GM20000 (cell line): ENCODE measurements at places on chromosomes 5 and 9.
A peak's percentile ranks its signal among the peaks of the same experiment; 100 is the strongest.

DNA sequence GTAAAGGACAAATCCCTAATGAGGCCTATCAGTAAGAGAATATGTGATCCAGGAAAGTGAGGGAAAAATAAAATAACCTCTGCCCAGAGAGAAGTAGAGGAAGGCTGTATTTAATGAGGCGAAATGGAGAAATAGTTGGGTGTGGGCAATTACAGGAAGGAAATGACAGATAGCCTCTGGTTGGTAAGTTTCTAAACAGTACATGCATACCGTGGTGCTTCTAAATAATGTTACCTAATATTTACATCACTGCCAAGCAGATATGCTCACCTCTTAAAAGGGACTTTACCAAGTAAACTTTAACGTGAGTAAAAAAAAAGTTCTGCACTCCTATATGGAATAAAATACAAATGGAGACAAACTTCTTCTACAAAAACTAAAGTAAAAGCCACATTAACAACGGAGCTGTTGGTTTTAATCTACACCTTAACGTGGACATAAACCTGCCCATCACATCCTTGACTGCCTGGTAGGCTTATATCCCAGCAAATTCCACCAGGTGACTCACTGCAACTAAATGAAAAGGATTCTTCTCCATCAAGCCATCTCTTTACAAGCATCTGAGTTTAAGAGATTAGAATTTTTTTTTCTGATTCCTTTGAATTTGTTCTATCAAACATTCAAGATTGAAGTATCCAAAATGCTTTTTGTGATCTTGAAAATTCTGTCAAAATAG is 12.4 kb downstream of the NFIL3 start:
- DNase-seq: no peak

DNA sequence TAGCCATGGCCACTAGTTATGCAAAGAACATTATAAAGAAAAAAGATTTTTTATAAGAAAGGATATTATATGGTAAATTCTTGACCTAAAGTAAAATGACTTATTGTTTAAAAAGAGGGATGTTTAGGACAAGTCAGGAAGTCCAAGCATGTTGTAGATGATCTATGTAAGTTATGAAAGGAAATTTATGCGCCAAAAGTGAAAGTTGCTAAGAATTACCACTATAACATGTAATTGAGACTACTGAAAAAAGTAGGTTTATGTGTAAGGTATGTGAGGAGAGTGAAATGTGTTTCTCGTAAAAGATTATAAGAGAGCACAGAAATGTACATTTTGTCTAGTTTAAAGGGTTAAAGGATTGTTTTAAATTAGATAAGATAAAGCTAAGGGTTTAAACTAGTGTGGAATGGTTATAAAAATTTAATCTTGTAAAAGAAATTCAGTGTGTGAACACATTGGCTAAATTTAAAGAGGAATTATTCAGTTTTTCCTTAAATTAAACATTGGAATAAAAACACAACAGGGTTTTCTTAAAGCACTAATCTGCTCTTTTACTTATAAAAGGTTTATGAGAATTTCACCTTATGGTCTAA is 1100.4 kb upstream of the EDIL3 start:
- DNase-seq: no peak

- DNase-seq: no peak
These were observed 412.6 kb downstream of the MLLT3 start for GRCh38 chr9:20209391-20210340.

DNA sequence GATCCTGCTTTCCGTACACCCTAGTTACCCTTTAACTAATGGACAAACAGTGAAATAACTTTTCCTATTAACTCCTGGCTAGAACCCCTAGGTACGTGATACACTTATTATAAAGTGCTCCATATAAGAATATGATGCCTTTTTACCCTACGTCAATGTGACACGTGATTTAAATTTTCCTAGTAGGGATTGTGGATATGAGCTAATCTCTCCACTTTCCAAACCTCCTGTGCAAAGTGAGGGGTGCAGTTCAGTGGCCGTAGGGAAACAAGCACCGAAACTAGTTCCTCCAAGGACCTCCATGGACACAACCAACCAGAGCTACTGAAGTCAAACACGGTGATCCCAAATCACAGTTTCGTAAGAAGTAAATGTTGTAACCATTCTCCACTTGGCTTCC is 19.3 kb downstream of the NFIB start:
- DNase-seq: no peak

DNA sequence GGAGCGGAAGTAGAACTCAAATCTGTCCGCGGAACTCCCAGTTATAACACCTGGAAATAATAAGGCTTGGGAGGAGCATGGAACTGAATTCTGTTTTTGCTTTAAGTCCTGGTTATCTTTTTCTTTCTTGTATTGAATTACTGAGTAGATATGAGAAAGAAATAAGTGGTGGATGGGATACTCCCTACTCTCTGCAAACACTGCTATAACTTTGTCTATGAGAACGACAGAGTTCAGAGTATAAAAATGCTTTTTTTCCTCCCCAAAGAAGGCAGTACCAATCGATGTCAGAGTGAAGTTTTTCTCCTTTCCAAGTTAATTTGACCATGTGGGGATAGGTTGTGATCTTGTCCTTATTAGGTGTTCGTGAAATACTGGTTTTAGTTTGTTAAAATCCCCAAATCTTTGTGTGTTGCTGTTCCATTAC is 1.2 kb downstream of the RIC1 start:
- DNase-seq: peak; percentile 18

- DNase-seq: no peak
These were observed 66.4 kb downstream of the AUH start for GRCh38 chr9:91295357-91295756.

DNA sequence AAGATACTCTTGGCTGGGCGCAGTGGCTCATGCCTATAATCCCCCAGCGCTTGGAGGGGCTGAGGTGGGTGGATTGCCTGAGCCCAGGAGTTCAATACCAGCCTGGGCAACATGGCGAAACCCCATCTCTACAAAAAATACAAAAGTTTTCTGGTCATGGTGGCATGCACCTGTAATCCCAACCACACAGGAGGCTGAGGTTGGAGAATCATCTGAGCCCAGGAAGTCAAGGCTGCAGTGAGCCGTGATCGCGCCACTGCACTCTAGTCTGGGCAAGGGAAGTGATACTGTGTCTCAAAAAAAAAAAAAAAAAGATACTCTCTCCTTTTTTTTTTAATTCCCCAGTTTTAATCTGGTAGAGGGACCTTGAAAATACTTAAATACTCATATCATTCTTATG is 15.0 kb downstream of the ANKRD33B start:
- DNase-seq: no peak

- DNase-seq: peak; percentile 39
These were observed 2.5 kb upstream of the ZNF367 start for GRCh38 chr9:96420468-96421219.

DNA sequence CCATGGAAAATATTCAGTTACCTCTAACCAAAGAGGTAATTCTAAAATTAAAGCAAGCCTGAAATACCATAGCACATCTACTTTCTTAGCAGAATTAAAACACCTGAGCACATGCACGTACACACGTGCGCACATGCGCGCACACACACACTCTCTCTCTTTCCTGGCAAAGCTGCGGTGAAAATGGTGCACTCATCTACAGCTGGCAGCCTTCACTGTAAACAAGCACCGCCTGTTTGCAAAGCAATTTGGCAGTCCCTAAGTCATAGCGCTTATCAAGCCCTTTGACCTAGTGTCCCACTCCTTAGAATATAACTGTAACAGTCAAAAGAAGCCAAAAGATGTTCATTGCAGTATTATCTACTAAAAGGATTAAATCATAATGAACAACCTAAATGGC is 278.7 kb downstream of the DENND1A start:
- DNase-seq: no peak

- no peak for DNase-seq
These were observed 229.5 kb upstream of the NMUR2 start for GRCh38 chr5:152634586-152634985.

DNA sequence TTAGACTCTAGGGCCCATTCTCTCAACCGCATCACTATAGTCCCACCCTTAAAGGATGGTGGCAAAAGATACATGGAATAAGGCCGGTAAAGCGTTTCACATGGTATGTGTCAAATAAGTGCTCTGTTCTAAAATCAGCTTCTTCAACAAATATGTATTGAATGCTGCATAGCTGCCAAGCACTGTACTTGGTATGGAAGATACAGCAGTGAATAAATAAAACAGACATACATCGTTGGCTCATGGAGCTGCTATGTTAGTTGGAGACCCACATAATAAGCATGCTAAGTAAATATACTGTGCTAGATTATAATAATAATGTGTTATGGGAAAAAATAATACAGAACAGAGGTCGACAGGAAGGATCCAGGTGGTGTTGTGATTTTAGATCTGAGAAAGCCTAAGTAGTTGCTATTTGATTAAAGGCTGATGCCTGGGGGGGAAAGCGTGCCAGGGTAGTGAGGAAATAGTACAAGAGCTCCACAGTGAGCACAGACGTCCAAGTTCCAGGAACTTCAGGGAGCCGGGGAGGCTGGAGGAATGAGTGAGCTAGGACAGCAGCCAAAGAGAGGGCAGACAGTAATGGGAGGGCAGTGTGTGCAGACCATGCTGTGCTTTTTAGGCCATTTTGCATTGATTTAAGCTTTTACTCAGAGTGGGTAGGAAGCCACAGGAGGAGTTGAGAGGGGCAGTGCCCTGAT is 93.7 kb downstream of the JAKMIP2 start:
- no peak for DNase-seq

GRCh38 chr5:127844581-127845021 is 141.4 kb downstream of the CCDC192 start:
- DNase-seq: no peak

- DNase-seq: no peak
These were observed 16.6 kb upstream of the ELAVL2 start for GRCh38 chr9:23842565-23843129.

GRCh38 chr5:149828161-149829011 is 98.3 kb downstream of the PPARGC1B start:
- peak; percentile 83 for DNase-seq

DNA sequence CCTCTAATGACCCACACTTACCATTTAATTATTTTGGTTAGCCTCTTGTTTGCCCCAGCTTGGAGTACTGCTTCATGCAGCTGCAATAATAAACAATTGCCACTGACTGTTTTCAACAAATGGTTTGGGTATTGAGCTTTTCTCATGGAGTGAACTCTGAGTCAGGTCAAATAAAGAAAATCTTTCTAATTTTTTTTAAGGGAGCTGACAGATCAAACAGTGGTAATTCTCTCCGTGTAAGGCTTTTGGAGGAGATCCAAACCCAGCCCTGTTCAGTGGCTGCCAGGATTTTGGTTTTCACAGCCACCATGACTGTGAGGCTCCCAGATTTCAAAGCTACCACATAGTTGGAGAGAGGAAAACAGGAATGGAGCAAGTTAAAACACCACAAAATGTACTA is 110.7 kb upstream of the EFNA5 start:
- DNase-seq: no peak

- peak; percentile 82 for DNase-seq
These were observed 22.4 kb downstream of the CXXC5 start for GRCh38 chr5:139670369-139671095.

GRCh38 chr9:33166231-33167083 is 679 bp downstream of the B4GALT1 start:
- DNase-seq: peak; percentile 24

DNA sequence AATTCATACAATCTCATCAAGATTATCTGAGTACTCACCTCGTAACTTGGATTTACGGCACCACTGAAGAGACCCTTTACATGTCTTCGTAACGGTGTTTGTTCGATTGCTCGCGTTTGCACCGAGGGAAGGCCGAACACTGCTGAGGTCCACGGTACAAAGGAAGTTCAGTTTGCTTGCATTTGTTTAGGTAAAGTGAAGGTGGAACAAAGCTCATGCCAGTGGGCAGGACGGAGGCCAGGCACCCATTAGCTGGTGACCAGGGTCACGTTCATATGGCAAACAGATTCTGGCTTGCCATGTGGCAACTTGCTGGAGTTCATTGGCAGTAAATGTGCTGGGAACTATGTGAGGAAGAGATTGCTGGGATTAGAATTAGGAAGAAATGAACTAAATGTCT is 164.8 kb downstream of the MACROH2A1 start:
- DNase-seq: no peak

GRCh38 chr5:160092514-160092913 is 26.7 kb downstream of the PWWP2A start:
- no peak for DNase-seq

- no peak for DNase-seq
These were observed 689.4 kb upstream of the WWC1 start for GRCh38 chr5:167602067-167602466.

DNA sequence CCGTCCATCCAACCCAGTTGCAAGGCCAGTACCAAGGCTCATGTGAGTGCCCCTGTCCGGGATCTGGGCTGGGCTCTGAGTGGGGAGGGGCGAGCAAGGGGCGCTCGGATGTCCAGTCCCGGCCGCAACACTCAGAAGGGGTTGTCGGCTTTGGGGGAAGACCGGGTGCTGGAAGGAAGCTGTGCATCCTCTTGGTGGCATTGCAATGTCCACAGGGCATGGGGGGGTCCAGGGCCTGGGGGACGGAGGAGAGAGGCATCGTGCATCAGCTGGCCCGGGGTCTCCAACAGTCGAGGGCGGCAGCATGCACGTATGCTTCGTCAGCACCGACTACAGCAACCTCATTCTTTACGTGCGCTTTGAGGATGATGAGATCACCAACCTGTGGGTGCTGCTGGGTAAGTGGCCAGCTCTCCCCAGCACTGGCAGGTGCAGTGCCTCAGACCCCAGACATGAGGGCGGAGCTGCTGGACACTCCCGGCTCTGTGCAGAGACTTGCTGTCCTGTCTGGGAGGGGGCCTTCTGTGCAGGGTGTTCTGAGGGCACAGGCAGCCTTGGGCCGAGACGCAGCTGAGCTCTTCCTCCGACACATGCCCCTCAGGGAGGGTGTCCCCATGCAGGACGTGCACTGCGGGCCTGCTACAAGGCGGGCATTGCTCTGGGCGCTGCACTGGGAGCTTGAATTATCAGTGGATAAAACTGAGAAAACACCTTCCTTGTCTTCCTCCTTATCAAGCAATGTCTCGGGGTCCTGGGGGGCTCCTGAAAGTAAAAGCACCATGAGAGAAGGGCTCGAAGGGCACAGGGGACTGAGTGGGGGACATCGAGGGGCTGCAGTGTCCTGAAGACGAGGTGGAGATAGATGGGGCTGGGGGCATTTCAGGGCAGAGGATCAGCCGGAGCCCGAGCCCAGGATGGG is 22.5 kb downstream of the GLT6D1 start:
- no peak for DNase-seq

DNA sequence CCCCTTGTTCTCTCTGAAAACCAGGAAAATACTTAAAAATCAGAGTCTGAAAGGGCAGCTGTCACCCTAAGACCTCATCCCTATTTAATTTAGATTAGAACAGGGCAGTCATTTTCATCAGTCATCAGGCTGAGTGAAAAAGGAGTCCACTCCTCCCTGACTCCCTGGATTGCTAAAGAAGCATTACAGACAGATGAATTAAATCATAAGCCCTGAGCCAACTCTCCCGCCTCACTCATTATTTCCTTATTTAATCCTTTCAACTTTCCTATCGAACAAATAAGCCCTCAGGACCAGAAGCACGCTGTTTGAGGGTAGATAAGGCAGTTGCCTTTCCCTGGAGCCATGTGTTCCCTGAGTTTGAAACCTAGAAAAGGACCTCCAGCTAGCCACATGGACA is 201.9 kb upstream of the ANKRD55 start:
- DNase-seq: no peak

GRCh38 chr9:20642045-20642444 is 19.7 kb upstream of the MLLT3 start:
- no peak for DNase-seq
